Right atrium auricular region (tissue), 2 donors: ENCODE measurements at places on chromosomes 11 and 22.
A peak's percentile ranks its signal among the peaks of the same experiment; 100 is the strongest.

GRCh38 chr11:114736806-114737205, 58.5 kb downstream of the NXPE2 start:
- no peak for DNase-seq

DNA sequence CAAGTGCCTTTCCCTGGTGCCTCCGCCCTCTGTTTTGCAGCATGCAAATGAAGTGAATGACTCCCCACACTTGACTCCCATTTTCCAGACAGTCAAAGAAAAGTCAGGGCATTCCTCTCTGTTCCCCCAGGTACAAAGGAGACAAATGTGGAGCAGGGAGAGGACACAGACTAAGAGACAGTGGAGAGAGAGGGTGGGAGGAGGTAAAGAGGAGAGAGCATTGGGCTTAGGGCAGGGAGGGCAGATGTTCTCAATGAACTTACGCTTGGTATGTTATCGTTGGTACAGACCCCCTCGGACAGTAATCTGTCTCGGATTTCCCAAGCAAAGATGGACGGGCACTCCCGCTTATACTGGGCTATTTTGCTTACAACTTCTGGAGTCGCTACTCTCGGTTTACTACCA, 9.8 kb downstream of the PAX6 start:
- DNase-seq: no peak

DNA sequence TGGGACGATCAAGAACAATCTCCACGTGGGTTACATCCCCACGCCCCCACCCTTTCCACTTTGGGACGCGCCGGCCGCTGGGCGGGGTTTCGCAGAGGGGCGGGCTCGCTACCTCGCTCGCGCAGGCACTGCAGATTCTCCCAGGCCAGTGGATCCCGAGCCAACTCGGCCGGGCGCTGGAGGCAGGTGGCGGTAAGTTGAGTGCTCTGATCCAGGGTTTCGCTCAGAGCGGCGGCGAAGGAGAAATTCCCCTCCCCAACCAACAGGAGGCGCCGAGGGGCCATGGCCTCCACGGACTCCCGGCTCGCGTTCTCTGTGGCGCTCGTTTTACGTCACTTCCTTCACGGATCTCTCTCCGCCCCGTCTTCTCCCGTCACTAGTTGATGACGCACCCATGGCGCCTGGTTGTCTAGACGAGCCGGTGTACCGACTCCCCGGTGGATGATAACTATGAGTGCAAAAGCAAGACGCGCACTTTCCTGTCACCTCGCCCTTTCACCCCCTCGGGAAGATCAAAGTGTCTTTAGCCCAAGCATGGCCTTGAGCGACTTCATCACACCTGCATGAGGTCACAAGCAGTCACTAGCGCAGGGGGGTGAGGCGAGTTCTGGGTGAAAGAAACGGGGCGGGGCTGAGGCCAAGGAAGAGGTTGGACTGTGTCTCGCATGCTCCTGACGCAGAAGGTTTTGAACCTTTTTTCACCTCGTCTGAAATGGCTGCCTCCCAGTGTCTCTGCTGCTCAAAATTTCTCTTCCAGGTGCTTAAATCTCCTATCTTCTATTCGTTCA, at the start of the genes CFAP68 and FDXACB1:
Gene CFAP68 (plus strand): TSS at position 693 of the 788 bp plus-strand sequence. CDS start 20 bp downstream, at position 713.
Gene FDXACB1 (minus strand): TSS at position 317 of the 788 bp plus-strand sequence. CDS start 33 bp downstream, at position 284.
- DNase-seq: peak; percentile 99

DNA sequence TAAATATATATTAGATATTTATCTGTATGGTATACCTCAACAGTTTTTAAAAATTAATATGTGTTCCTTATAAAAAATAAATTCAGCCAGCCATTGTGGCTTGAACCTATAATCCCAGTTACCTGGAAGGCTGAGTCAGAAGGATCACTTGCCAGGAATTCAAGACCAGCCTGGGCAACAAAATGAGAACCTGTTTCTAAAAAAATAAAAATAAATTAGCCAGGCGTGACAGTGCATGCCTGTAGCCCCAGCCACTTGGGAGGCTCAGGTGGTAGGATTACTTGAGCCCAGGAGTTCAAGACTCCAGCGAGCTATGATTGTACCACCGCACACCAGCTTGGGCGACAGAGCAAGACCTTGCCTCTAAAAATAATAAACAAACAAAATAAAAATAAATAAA, 54.9 kb downstream of the PHF21A start:
- no peak for DNase-seq

DNA sequence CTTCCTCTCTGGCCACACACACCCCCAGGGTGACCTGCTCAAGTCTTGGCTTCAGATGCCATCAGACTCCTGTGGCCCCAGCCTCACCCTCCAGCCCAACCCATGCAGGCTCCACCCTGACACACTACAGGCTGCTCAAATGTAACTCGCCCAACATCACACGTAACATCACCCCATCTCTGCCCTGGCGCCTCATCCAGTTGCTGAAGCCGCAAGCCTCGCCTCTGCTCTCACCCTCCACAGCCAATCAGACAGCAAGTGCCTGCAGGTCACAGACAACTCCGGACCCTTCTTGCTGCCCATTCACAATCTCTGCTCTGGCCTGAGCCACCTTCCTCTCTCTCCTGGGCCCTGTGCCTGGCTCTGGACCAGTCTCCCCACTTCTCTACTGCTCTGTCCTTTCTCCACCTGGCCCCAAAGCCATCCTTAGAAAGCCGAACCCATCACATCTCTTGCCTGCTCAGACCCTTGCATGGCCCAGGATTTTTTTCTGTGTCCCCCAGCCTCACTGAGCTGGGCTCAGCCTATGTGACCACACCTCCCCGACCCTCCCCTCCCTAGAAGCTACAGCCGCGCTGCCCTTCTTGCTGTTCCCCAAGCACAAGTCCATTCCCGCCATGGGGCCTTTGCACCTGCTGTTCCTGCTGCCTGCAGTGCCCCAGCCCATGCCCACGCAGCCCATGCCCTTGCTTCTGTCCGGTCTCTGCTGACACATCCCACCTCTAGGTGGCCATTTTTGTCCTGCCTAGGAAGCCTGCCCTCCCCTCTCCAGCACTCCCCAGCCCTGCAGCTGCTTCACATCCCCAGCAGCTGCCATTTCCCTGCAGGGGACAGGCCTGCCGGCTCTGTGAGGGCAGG, 333.9 kb downstream of the CTTN start:
- DNase-seq: no peak

DNA sequence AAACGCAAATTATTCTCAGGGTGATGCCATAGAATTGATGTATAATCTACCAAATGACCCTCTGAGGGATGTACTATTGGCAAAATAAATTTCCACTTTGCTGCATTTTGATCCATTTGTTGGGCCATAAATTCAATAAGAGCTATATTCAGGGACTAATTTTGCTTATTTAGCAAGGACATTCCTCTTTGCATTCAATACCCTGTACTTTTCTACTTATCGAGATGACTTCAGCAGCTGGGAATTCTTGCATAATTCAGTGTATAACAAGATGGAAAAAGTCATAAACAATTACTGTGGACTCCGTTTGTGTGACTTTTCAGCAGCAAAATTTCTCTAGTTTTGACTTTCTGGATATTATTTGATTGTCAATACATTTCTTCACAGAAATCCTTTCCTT, 744.7 kb upstream of the CCDC179 start:
- no peak for DNase-seq

GRCh38 chr11:61083601-61084147, 18.6 kb upstream of the CD5 start:
- DNase-seq: no peak

DNA sequence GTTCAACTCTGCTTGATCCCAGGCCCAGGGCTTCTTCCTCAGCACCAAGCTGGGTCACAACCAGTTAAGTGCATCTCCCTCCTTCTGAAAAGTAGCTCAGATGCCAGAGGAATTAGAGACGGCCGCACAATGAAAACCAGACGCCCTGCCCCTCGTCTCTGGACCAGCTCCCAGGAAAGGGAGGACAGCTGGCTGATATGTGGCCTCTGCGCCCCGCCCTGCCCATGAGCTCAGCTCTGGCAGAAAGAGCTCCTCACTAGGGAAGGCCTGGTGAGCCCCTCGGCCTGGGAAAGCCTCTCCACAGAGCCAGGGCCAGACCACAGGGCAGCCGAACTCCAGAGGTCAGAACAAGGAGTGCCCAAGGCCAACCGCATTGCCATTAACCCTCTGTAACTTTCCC, 18.1 kb upstream of the SCGB1A1 start:
- DNase-seq: peak; percentile 87

DNA sequence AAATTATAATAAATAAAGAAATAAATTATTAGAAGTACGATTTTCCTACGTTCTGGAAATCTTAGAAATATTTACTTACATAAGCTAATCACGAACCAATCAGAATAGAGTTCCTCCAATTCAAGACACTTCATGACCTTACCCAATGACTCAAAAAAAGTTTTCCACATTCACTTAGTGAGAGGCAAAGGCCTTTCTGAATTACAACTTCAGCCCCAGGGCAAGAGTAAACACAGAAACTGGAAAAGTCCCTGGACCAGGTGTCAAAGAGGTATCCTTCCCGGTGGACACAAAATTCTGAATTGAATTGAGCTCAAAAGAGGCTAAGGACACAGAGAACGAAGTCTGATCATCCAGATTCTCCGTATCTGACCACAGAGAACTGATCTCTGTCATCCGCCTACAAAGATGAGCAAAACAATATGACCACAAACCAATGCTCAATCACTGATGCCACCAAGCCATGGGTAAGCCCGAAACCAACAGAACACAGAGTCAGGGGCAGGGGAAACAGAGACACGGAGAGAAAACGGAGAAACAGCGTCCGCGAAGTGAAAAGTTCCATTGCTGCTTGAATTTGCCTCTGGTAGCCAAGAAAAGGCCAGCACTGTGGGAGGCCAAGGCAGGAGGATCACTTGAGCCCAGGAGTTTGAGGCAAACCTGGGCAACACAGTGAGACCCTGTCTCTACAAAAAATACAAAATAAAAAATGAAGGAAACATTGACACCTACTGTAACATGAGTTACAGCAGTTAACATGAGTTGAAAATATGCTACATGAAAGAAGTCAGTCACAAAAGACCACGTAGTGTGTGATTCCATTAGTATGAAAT, 6.8 kb downstream of the BID start:
- DNase-seq: no peak

GRCh38 chr11:102927624-102927990, 27.9 kb downstream of the MMP13 start:
- no peak for DNase-seq

- DNase-seq: no peak
Measured at GRCh38 chr22:42300259-42301076, 30.0 kb upstream of the TCF20 start.

DNA sequence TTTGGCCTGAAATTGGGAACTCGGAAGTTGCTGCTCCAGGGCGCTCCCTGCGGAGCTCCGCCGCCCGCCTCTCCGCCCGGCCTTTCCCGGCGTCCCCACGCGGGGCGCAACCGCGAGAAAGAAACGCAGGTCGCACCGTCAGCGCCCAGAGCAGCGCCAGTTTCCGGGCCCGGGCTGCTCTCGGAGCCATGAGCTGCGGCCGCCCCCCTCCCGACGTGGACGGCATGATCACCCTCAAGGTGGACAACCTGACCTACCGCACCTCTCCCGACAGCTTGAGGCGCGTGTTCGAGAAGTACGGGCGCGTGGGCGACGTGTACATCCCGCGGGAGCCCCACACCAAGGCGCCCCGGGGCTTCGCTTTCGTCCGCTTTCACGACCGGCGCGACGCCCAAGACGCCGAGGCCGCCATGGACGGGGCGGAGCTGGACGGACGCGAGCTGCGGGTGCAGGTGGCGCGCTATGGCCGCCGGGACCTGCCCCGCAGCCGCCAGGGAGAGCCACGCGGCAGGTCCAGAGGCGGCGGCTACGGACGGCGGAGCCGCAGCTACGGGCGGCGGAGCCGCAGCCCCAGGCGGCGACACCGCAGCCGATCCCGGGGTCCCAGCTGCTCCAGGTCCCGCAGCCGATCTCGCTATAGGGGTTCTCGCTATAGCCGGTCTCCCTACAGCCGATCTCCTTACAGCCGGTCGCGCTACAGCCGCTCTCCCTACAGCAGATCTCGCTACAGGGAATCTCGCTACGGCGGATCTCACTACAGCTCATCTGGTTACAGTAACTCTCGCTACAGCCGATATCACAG, 521 bp downstream of the SRSF8 start:
- peak; percentile 84 for DNase-seq

- no peak for DNase-seq
Measured at GRCh38 chr11:46159680-46160079, 38.4 kb upstream of the PHF21A start.

GRCh38 chr11:2436013-2436520, 8.2 kb downstream of the TRPM5 start:
- no peak for DNase-seq

- no peak for DNase-seq
Measured at GRCh38 chr11:3816673-3817072, 8.3 kb downstream of the PGAP2 start.

- DNase-seq: no peak
Measured at GRCh38 chr11:92790926-92791616, 178.4 kb upstream of the MTNR1B start.

DNA sequence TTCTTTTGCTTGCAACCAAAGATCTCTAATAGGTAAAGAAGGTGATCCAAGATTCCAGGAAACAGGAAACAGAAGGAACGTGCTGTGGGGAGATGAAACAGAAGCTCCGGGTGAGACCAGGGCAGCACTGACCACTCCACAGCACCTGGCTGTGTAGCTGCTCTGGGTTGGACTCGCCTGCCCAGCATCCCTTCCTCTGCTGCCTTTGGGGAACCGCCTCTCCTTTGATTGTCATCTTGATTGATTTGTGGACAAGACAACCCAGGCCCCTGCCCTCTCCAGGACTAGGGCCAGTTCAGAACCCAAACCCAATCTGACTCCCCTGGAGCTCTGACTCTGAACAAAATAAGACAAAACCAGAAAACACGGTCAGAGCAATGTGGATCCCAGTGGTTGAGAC, 14.7 kb upstream of the APOBEC3A start:
- DNase-seq: no peak

GRCh38 chr11:64316672-64317324, 561 bp downstream of the TRMT112 start:
- no peak for DNase-seq

DNA sequence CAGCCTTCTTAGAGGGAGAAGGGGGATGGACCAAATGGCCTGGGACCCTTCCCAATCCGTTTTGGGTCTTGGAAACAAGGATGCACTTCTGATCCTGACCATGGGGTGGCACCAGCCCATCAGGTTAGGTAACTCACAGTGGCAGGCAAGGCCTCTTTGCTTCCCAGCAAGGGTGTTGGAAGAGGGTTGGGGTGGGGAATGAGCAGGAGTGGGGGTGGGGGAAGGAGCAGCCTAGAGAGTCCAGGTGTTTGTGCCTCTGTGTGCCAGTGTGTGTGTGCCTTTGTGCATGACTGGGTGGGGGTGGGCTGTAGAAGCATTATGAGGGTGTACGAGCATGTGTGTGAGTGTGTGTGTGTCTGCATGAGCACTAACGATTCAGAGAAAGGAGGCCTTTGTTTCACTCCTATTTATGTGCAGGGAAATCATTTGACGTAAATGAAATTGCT, 213.1 kb downstream of the INSC start:
- peak; percentile 68 for DNase-seq

- DNase-seq: no peak
Measured at GRCh38 chr22:50190941-50191741, 5.4 kb downstream of the TRABD start.
